ENCODE measurements at places on chromosomes 5 and 9.

DNA sequence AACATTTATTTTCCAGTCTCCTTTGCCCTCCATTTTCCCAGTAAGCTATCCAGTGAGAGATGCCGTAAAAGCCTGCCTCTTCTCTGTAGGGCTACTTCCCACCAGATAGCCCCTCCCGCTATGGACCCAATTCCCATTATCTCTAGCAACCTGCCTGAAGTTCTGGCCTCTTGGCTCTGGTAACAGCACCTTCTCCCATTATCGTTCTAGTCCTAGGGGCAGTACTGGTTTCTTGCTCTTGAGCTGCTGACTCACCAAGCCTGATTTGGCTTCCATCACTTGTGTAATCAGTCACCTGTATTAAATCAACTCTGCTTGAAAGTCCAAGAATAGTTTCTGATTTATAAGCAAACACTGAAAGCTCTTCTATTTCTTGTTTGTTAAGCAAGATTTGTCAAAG, 42.8 kb upstream of the PARP8 start:
- DNase-seq: no peak

DNA sequence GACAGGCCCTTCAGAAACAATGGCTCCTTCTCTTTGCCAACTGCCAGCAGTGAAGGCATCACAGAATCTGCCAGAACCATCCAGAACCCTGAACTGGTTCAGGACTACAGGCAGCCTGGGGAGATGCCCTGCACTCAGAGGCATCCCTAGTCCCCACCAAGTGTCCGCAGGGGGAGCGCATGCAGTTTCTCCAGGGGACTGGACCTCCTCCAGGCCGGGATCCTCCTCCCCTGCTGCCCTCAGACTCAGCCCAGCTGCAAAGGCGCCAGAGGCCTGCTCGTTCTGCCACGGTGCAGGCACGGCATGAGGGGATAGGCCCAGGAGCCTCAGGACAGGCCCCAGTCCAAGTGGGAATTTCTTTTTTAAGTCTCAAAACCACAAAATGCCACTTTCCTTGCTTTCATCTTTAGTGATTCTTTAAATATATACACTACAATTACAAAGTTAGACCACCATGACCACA, 72.0 kb downstream of the SEMA4D start:
- DNase-seq: no peak

GRCh38 chr9:134220311-134220710, 55.9 kb upstream of the RNU6ATAC start:
- no peak for DNase-seq

- DNase-seq: no peak
Measured at GRCh38 chr5:144438237-144438636, 267.6 kb downstream of the KCTD16 start.

DNA sequence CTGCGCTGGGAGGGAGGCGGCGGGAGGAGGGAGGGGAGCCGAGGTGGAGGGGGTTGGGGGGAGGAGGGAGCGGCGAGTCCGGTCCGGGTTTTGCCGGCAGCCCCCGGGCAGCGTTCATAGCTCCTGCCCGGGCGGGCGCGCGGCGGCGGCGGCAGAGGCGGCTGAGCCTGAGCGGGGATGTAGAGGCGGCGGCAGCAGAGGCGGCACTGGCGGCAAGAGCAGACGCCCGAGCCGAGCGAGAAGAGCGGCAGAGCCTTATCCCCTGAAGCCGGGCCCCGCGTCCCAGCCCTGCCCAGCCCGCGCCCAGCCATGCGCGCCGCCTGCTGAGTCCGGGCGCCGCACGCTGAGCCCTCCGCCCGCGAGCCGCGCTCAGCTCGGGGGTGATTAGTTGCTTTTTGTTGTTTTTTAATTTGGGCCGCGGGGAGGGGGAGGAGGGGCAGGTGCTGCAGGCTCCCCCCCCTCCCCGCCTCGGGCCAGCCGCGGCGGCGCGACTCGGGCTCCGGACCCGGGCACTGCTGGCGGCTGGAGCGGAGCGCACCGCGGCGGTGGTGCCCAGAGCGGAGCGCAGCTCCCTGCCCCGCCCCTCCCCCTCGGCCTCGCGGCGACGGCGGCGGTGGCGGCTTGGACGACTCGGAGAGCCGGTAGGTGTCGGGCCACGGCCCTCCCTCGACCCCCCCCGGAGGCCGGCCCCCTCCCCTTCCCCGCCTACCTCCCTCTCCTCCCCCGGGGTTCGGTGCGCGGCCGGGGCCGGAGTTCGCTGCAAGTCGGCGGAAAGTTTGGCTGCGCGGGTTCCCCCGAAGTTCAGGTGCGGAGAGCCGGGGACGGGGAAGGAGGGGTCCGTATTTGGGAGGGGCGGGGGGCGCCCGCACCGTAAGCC, at the start of gene CXXC5:
Gene CXXC5, plus strand, starts transcription at position 145 of the 877 bp plus-strand sequence. CDS start 32,175 bp downstream, outside the sequence.
- peak; percentile 61 for DNase-seq

GRCh38 chr9:19117039-19117716, 10.1 kb downstream of the PLIN2 start:
- no peak for DNase-seq

Data from activated CD8-positive, alpha-beta T cell treated with anti-CD3 and anti-CD28 coated beads, Interleukin-2, amount 10 ng/mL, durations not matched to agents 7 days and 5 days (primary cell).